ENCODE measurements at places on chromosomes 4 and X.
A peak's percentile ranks its signal among the peaks of the same experiment; 100 is the strongest.

GRCh38 chrX:45404206-45404605, 203.5 kb upstream of the DIPK2B start:
- no peak for DNase-seq

- DNase-seq: peak; percentile 73
Observed at GRCh38 chr4:5050520-5051277, 581 bp upstream of the STK32B start.

DNA sequence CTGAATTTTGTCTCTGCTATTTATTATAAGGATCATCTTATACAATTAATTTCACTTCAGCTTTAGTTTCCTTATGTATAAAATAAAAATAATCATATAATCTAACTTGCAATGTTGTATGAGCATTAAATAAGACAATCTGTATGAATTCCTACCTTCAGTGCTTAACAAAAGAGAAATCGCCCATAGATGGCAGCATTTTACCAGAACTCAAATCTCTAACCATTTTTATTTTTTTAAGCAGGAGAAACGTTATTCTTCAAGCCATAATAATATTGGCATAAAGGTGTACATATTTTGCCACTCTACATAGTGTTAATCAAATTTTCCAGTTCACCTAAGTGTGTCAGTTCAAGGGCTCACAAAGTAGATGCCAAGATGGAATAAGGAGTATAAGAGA, 78.8 kb downstream of the TMEM47 start:
- DNase-seq: peak; percentile 88

DNA sequence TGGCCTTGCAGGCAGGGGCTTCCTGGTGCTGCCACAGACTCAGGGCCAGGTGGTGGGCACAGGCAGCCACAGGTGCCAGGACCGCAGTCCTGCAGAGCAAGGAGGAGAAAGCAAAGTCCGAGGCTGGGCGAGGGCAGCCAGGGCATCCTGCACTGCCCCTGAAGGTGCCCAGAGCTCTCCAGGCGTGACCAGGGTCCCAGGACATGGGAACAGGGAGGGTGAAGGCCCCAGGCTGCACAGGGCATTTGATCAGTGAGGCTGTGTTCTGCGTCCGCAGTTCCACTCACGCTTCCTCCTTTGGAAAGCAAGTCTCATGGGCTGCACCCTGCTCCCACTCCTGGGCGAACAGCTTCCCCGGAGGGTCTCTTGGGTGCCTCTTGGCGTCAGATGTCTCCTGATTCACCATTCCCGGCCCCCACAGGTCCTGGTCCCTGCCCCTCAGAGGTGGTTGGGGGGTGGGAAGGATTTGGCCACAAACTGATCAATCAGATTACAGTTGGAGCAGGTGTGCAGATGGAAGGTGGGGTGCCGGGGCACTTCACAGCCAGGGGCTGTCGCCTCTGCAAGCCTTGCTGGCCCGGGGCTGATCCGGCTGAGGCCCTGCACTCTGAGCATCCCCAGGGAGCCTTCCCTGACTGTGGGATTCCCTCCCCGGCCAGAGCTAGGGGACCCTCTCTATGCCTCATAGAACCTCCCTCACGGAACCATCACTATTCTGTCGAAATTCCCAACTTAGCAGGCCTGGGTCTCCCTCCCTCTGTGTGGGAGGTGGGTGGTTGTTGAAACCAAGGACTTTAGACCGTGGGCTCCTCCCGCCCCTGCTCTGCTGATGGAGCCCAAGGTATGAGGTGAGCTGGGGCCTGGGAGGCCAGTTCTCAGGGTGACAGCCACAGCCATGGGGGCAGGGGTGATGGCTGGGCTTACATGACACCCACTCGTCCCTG, 3.3 kb downstream of the SH3TC1 start:
- DNase-seq: no peak

GRCh38 chr4:111231281-111231680, 608.4 kb upstream of the PITX2 start:
- no peak for DNase-seq

DNA sequence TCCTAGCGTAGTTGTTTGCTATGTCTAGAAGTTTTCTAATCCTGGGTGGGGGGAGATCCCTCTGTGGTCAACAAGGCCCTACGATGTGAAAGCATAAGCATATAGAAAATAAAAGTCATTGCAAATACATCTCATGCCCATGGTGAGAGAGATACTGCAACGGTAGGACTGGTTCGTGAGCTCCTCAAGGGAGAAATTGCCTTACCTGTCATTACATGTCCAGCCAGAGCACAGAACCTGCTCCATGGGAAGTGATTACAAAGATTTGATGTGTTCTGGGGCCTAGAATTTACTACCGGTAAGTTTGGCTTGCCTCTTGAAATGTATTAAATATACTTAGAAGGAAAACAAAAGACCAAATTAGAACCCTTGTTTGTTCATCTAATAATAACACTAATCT, 60.9 kb upstream of the FAM47B start:
- no peak for DNase-seq

GRCh38 chr4:169293343-169294176, 22.8 kb upstream of the SH3RF1 start:
- no peak for DNase-seq

- no peak for DNase-seq
Observed at GRCh38 chrX:120125444-120125843, 9.7 kb upstream of the RHOXF1 start.

GRCh38 chr4:142124874-142125273, 488.5 kb downstream of the IL15 start:
- DNase-seq: no peak

DNA sequence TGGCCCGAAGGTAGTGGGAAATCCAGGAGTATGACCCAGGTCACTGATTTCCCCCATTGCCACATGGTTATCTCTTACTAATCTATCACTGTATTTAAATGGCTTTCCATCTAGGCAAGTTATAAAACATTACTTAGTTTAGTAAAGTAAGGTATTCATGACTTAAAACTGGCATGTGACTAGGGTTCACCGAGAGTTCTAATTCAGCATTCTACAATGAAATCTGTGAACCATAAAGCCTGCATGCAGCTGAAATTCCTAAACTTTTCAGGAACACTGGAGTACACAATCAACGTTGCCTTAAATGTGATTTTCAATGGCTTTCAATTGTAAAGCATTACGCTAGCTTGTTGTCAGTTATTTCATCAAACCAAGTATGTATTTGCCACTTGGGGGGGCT, 22.7 kb upstream of the PRPS2 start:
- DNase-seq: no peak

- DNase-seq: peak; percentile 11
Observed at GRCh38 chr4:162952232-162952631, 214.5 kb downstream of the NAF1 start.

GRCh38 chrX:74343343-74344279, 39.6 kb downstream of the ZCCHC13 start:
- DNase-seq: no peak

GRCh38 chr4:86441175-86441936, 81.5 kb upstream of the MAPK10 start:
- DNase-seq: no peak
